ENCODE measurements at places on chromosomes 16 and 17. TPM values are rescaled to one million over a fixed set of nuclear protein-coding genes. Genes with fewer than 3 reads are reported as not detected.

HLF gene
- 0.34 TPM for total RNA-seq

E4F1 gene
- 21.7 TPM for total RNA-seq

HID1 gene
- 7.3 TPM for total RNA-seq

TBC1D3D gene
- not detected for total RNA-seq

ST6GALNAC1 gene
- total RNA-seq, result 0.34 TPM

AARS1 gene
- total RNA-seq, result 103 TPM

C17orf50 gene
- 0.24 TPM for total RNA-seq

GH1 gene
- not detected for total RNA-seq

C1QTNF8 gene
- not detected for total RNA-seq

CD300A gene
- 0.07 TPM for total RNA-seq

VASN gene
- 8.3 TPM for total RNA-seq

KRT27 gene
- total RNA-seq, result not detected

TBC1D24 gene
- total RNA-seq, result 8.6 TPM

CUEDC1 gene
- total RNA-seq, result 55.1 TPM

KIF18B gene
- 33.4 TPM for total RNA-seq

PLEKHH3 gene
- 16.3 TPM for total RNA-seq

FBXW10 gene
- 0.95 TPM for total RNA-seq

CD300H gene
- total RNA-seq, result not detected

PRSS36 gene
- 0.91 TPM for total RNA-seq

CD300LB gene
- total RNA-seq, result 0.12 TPM

CRYM gene
- total RNA-seq, result 1.3 TPM

TBX21 gene
- total RNA-seq, result 0.03 TPM

FA2H gene
- 34.7 TPM for total RNA-seq

PHLPP2 gene
- 10.9 TPM for total RNA-seq

CD300LD gene
- total RNA-seq, result not detected
